Naive thymus-derived CD8-positive, alpha-beta T cell (primary cell): ENCODE measurements at places on chromosomes 11 and 22. TPM values are rescaled to one million over a fixed set of nuclear protein-coding genes. Genes with fewer than 3 reads are reported as not detected.

Gene UBQLN3
- not detected for polyA plus RNA-seq

DNA sequence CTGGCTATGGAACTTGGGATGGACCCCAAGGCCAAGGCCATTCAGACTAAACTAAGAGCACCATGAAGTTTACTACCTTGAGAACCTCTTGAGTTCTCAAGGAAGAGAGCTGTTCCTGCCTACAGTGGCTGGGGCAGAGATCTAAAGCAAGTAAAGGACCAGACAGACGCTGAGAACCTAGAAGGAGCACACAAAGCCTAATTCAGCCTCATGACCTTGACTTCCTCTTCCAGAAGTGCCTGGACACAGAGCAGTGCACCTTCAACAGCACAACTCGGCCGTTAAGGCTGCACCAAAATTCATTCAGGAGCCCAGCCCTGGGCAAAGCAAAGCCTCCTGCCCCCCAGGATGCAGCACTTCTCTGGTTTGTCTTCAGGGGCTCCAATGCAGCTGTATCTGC, 82.9 kb upstream of the AKIP1 start:
- DNase-seq, result no peak

- DNase-seq, result no peak
These were observed 145.9 kb downstream of the ELP4 start for GRCh38 chr11:31655483-31655882.

- no peak for DNase-seq
These were observed 679.9 kb downstream of the KCNA4 start for GRCh38 chr11:29336727-29337575.

DNA sequence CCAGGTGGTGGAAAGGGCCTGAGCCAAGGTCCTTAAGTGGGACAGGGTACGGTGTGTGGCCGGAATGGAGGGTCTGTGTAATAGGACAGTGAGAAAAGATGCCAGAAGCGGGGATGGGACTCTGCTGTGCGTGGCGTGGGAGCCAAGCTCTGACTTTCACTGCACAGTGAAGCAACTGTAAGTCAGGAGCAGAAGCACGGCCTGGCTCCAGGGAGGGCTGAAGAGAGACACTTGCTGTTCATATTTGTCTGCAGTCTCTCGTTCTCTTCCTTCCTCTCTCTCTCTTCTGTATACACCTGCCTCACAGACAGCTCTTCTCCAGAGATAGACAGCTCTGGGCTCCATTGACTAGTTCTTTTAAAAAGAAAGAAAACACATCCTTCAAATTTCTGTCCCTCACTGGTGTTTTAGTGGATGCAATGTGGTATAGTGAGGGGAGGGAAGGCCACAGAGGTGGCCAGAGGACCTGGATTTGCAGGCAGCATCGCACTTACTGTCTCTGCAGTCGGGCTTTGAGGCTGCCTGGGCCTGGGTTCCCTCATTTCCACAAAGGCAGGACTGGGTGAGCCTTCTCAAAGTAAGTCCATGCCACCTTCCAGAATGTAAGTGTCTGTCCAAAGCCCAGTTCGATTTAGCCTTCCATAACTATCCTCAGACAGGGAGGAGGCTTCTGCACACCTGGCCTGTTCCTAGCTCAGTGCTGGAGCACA, 2.1 kb downstream of the IL17RA start:
- DNase-seq, result no peak

GRCh38 chr22:22218302-22218701, 26.3 kb upstream of the VPREB1 start:
- no peak for DNase-seq

GRCh38 chr11:119298726-119299125, 18.2 kb downstream of the MCAM start:
- DNase-seq, result no peak

Gene OR5L2
- polyA plus RNA-seq, result not detected

Gene CLTCL1
- polyA plus RNA-seq, result 0.07 TPM

Gene SCGB1D2
- polyA plus RNA-seq, result not detected

Gene MPZL2
- 3.1 TPM for polyA plus RNA-seq

- DNase-seq, result no peak
These were observed 9.3 kb downstream of the SLC37A2 start for GRCh38 chr11:125072218-125072960.

Gene OR51B6
- not detected for polyA plus RNA-seq

- DNase-seq, result no peak
These were observed 38.2 kb upstream of the NARS2 start for GRCh38 chr11:78612721-78613377.

Gene ARHGAP32
- polyA plus RNA-seq, result 0.85 TPM

Gene IL18
- polyA plus RNA-seq, result not detected

- no peak for DNase-seq
These were observed 5.2 kb downstream of the PPFIBP2 start for GRCh38 chr11:7518811-7519562.

DNA sequence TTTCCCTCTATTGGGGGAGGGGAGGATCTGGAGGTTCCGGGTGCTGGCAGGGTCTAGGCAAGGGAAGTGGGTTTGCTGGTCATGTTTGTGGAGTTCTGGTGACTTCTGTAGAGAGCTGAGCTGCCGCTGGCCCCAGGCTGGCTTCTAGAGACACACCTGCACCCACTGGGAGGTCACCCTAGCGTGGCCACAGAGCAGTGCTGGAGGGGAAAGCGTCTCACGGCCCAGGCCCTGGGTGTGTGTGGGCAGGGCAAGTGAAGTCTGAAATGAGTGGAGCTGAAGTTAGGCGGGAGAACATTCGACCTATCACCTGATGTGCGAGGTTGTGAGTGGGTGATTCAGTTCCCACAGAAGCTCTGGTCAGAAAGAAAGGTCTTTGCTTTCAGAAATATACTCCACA, 27.9 kb downstream of the SMIM38 start:
- no peak for DNase-seq

GRCh38 chr11:936199-936598, 10.5 kb downstream of the AP2A2 start:
- DNase-seq, result no peak

DNA sequence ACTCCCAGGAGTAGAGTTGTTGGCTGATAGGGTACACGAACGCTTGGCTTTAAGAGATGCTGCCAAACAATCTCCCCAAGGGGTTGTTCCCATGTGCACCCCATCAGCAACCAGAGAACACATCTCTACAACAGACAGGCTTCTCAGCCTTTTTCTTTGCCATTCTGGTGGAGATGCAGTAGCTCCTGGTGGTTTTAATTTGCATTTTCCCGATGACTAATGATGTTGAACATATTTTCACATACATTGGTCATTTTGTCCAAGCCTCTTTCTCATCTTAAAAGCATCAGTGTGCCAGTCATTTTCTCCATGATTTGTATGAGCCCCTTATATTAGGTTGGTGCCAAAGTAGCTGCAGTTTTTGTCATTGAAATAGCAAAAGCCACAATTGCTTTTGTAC, 21.8 kb downstream of the DHCR7 start:
- DNase-seq, result no peak

DNA sequence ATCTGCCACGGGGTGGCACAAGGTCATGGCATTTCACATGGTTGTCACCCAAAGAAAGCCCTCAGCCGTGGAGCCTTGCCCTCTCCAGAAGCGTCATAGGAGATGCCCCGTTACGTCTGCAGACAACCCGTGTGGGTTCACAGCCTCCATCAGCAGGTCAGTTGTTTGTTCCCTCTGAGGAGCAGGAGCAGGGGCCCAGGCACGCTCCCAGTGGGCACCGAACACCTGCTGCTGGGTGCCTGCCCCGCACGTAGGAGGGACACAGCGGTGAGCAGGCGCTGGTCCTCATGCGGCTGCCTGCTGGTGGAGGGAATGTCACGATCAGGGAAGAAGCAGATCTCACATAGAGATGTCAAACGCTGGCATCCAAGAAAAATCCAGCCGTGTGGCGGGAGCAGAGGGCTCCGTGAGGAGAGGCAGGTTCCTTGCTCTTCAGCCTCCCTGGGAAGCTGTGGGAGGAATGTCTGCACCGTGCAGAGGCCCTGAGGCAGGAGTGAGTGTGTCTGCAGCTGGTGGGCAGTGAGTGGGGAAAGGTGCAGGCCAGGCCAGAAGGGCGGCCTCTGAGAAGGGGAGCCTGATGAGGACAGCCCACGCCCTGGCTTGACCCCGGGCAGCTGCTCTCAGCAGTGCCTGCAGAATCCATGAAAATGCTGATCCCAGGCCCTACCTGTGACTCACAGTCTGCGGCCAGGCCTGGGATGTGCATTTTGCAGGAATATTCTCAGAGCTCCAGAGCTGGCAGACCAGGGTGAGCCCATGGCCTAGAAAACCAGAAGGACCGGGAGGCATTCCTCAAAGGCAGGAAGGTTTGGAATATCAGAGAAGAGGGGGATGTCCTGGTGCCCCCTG, 36.4 kb upstream of the TH start:
- DNase-seq, result peak; percentile 42

- no peak for DNase-seq
These were observed 437.4 kb downstream of the MIAT start for GRCh38 chr22:27094633-27095308.

GRCh38 chr11:114553642-114554041, 6.0 kb downstream of the NXPE1 start:
- no peak for DNase-seq

Gene DEUP1
- polyA plus RNA-seq, result not detected

- no peak for DNase-seq
These were observed 1.3 kb upstream of the WNT7B start for GRCh38 chr22:45978275-45978713.

GRCh38 chr22:24432059-24432853, 4.9 kb downstream of the ADORA2A start:
- DNase-seq, result no peak

DNA sequence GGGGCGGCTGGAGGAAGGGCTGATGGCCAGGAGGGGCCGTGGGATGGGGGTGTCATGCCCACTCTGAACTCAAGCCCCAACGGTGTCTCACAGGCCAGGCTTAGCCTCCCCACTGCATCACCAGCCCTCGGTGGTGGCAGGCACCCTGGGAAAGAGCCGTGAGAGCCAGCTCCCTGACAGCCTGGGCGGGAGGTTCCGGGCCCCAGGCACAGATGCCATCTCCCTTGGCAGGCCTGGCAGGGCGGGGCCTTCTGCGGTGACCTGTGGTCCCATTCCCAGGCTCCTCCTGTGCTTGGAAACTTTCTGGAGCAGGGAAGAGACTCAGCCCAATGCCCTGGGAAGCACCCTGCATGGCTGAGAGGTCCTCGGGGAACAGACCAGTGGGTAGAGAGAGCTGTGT, 4.8 kb downstream of the PHLDA2 start:
- no peak for DNase-seq

GRCh38 chr11:72576243-72576595, 98.0 kb downstream of the PDE2A start:
- DNase-seq, result no peak

Gene KDM4D
- 0.24 TPM for polyA plus RNA-seq

Gene TCF20
- polyA plus RNA-seq, result 3.4 TPM

DNA sequence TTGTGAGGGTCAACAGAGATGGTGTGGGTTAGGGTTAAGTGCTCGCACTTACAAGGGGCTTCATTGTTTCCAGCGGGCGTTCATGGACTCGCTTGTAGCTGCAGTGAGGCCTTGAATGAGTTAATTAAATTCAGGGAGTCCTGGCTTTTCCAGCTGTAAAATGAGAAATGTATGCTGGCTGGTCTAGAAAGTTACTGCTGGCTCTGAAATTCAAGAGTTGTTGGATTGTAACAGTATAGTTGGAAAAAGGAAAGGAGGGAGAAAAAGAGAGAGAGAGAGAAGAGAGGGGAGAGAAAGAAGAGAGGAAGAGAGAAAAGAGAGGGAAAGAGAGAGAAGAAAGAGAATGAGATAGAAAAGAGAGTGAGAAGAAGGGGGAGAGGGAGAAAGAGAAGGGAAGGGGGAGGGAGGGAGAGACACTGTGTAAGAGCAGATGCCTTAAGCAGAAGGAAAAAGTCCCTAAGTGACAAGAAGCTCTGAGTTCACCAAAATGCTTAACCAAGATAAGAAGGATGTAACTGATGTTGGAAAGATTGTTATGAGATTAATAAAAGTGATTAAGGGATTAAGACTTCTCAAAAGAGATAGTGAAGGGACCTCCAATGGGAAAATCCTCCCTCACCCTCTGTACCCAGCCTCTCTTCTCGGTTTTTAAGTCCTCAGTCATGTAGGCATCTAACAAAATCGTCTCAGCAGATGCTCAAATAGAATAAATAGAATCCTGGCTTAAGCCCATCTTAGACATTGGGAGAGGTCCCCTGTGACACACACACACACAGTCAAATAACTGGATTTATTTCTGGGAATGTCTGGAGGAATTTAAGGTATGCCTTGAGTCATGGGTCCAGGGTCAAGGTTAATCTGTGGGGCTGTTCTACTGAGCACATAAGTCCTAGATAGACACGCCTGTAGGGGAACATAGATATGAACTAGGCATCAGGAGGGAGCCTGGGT, 477.9 kb downstream of the MIAT start:
- DNase-seq, result no peak

Gene FIBIN
- polyA plus RNA-seq, result not detected

DNA sequence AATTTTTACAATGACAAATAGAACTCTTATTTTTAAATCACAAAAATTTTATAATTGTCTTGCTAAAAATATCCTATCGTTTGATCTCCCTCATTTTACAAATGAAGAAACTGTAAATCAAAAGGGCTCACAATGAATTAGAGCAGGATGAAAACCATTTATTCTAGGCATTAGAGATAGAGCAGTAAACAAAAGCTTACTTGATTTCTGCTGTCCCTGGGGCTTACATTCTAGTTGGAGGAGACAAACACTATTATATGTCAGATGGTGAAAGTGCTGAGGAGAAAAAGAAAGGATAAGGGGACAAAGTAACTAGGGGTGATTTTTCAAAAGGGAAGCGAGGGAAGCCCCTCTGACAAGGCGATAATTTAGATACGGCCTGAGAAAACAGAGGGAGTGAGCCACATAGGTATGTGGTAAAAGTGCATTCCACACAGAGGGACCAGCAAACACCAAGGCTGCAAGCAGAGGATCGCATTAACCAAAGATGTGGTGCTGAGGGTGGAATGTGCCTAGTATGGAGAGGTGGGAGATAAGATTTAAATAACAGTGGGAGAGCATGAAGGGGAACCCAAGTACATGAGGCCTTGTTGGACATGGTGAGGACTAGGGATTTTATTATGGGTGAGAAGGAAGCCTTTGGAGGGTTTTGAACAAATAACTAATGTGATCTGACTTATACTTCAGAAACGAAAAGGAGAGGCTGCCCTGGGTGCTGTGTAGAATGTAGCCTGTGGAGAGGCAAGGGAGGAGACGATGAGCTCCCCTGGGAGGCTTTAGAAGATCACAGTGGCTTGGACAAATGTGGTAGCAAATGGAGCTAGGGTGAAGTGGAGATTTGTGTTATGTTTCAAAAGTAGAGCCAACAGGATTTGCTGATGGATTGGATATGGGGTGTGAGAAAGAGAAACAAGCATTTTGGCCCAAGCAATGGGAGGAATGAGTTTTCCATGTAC, 62.1 kb downstream of the PDHX start:
- DNase-seq, result no peak

Gene CTSD
- polyA plus RNA-seq, result 163 TPM

GRCh38 chr11:8777907-8778767, 95.5 kb downstream of the RPL27A start:
- DNase-seq, result no peak

DNA sequence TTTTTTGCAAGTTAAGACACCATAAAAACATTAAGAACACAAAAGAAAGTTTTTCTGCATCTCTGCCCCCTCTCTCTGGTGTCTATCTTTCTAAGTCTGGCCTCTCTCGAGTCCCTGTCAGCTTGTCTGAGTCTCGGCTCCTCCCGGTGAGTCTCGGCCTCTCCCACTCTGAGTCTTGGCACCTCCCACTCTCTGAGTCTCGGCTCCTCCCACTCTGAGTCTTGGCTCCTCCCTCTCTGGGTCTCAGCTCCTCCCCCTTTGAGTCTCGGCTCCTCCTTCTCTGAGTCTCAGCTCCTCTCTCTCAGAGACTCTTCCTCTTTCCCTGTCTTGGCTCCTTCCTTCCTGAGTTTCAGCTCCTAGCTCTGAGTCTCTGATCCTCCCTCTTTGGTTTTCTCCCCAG, 72.5 kb upstream of the AMPD3 start:
- DNase-seq, result no peak

- no peak for DNase-seq
These were observed 205.4 kb downstream of the DBX1 start for GRCh38 chr11:19954899-19955298.
